ENCODE measurements at places on chromosomes 2 and 18.

DNA sequence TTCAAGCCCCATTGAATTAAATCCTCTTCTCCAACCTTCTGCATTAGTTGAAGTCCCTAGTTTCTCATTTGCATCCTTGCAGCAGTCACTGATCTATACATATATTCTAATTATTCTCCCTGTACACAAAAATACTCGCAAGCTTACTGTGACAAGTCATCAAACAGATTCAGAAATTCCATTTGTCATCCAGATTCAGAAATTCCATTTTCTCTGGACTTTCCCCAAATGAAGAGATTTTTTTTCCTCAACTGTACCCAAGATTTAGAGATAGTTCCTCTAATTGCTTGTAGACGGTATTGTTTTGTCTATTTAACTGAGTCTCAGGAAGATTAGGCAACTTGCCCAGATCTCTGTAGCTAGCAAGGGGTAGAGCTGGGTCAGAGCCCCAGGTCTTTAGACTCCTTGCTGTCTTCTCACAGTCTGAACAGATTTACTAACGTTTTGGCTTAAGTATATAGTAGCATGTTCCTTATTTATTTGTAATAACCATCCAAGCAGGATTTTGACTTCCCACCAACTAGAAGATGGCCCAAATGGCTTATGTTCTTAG is 34.2 kb downstream of the RAB12 start:
- DNase-seq, result no peak

GRCh38 chr2:239257511-239257937 is 143.3 kb downstream of the HDAC4 start:
- no peak for DNase-seq

DNA sequence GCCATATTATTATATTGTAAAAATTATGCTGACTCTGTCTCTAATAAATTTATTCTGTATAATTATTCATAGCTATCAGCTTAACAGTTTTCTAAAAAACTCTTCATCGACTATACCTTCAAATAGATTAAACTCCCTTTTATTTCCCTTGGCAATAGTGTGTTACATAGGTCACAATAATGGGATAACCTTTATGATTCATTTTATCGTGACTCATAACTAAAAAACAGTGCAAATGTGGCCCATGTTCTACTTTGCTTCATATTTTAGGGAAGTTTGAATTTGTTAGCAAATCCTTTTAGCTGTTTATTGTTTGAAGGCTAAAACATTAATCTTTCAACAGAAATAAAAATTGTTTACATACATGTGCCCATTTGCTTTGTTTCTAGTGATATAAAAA is 783.2 kb upstream of the CDH2 start:
- DNase-seq, result no peak

DNA sequence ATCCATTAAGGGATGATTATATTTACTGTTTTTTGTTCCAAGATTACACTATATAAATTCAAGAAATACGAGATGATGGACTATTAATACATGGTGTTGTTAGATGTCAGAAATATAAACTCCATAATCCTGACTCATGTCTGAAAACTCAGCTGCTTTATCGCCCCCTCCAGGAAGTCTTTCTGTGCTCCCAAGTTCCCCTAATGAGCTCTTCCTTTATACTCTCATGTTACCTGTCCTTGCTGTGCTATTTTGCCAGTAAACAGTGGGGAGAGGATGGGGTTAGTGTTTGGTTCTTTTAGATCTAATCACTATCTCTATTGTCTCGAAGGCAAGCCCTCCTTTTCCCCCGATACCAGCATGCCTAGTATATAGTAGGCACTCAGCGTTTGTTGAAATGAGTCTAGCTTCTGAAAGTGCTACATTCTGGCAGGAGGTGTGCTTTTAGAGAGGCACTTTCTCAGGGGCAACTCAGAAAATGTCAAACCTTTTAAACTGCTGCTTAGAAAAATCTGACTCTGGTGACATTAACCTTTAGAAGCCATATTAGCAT is 21.4 kb upstream of the BARD1 start:
- no peak for DNase-seq
